Cardiac septum (tissue), 1 donor: ENCODE measurements at places on chromosomes 7 and 10.
A peak's percentile ranks its signal among the peaks of the same experiment; 100 is the strongest.

DNA sequence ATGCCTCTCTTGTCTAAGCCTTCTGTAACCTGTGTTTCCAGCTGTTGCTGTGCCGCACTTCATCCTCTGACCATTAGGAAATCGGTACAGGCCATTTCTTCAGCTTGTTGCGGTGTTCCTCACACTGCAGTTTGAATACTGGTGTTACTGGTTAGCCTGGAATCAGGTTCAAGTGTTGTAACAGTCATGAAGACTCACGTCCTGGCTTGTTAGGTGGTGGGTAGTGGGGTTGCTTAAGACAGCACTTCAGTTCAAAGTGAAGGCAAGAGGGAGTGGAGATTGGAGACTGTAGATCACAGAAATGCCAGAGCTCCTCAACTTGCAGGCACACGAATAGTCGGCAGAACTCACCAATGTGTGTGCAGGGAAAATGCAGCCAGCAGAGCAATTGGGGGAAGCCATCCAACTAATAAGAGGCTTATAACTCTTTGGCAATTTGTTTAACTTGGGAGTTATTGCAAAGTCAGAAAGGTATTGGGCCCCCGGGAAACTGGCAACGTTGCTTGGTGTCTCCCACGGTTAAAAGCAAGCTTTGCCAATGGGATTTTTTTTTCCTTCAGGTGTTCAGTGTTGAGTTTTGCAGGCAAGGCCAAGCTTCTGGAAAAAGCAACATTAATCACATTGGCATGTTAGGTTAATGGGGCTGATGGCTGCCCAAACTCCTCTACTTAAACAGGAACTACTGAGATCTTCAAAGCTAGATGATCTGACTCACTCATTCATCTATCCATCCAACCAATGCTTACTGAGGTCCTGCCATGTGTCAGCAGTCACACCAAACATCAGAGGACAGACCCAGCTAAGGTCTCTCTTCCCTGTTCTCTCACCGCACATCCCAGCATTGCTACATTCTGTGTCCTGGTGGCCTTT is 380.9 kb downstream of the GATA3 start:
- DNase-seq: no peak

- DNase-seq: no peak
Measured at GRCh38 chr7:131244259-131244852, 83.3 kb upstream of the MKLN1 start.

DNA sequence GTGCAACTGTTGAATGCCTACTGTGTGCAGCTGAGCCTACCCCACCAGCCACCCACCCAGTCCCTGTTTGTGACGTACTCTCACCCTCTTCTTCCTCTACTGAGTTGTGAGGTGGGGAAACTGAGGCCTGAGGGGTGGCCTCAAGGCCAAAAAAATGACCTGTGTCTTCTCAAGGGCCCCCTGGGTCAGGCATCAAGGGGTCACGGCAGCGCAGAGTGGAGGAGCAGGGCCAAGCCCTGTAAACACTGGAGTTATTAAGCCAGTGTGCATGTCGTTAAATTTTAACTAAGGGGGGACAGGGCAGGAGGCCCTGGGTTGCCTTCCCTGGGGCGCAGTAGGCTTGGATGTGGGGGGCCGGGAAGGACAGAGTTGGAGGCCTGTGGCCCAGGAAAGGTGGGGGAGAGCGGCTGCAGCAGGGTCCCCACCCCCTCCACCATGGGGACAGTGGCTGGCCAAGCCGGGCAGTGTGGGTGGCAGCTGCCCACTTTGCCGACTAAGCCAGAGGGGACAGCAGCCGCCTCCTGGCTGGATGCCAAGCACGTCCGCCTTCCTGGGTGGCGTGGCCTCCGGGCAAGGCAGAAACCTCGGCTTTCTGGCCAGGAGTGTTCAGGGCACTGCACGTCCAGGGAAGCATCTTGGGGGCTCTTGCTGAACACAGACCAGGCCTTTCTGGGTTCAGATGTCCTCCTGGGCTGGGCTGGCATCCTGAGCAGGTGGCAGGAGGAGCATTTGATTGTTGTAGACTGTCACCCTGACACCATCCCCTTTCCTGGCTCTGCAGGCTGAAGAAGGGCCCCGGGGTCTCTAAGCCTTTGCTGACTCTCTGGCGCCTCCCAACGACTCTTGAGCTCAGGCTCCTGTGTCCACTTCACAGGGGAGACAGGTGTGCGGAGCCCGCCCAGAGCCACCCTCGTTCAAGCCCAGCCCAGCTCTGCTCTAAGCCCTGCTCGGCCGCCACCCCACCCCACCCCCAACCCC is 1.9 kb downstream of the SLC29A4 start:
- DNase-seq: no peak

DNA sequence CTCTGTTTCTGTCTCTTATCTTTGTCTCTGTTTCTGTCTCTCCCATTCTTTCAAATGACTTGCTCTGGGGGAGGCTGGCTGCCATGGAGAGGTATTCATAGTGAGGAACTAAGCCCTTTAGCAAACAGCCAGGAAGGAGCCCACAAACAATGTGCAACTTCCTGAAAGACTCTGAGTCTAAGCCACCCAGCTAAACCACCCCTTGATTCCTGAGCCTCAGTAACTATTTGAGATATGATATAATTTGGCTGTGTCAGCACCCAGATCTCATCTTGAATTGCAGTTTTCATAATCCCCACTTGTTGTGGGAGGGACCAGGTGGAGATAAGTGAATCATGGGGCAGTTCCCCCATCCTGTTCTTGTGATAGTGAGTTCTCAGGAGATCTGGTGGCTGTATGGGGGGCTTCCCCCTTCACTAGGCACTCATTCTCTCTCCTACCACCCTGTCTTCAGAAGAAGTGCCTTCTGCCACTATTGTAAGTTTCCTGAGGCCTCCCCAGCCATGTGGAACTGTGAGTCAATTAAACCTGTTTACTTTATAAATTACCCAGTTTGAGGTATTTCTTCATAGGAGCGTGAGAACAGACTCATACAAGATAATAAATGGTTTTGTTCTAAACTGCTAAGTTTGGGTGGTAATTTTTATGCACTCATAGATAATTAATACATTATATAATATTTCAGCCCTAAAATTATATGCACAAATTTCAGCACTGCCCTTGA is 121.2 kb upstream of the FOXP2 start:
- no peak for DNase-seq

DNA sequence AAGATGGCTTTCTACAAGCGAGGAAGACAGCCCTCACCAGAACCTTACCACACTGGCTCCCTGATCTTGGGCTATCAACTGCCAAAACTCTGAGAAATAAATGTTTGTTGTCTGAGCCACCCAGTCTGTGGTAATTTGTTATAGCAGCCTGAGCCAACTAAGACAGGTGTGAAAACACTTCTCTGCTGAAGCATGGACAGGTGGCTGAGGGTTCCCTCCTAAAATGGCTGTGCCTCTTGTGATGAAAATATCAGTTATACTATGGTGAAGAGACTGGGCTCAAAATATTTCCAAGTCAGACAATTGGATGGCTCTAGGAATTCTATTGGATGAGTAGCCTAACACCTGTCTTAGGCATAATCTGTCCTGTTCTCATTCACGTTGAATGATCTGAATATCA is 78.1 kb downstream of the CDK1 start:
- DNase-seq: no peak

DNA sequence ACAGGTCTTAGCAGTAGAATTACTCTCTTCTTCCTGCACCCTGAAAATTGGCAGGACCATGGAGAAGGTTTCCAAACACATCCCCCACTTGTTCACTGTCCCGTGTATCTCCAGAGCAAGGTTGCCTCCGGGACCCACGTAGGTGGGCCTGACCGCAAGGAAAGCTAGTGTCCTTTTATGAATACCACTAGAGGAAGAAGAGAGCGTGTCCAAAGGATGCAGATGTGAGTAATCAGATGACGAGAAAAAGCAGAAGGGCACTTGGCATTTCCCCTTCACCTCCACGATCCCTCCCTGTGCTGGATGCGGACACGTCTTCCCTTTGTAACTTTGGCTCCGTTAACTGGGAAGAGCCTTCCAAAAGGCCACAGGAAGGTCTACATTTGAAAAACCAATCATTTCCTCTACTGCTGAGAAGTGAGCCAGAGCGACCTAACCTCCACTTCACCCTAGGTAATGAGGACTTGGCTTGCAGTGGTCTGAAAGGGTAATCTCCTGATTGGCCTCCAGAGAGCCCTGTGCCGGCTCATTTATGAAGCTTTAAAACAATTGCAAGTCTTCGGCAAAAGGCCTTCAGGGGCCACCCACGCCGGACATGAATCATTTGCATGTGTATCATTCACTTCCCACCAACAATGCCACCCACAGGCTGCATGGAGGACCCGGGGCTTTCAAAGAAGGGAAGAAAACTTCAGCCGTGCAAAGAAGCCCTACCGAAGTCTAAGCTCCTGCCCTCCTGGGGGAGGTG is 55.4 kb downstream of the LYZL1 start:
- DNase-seq: no peak

DNA sequence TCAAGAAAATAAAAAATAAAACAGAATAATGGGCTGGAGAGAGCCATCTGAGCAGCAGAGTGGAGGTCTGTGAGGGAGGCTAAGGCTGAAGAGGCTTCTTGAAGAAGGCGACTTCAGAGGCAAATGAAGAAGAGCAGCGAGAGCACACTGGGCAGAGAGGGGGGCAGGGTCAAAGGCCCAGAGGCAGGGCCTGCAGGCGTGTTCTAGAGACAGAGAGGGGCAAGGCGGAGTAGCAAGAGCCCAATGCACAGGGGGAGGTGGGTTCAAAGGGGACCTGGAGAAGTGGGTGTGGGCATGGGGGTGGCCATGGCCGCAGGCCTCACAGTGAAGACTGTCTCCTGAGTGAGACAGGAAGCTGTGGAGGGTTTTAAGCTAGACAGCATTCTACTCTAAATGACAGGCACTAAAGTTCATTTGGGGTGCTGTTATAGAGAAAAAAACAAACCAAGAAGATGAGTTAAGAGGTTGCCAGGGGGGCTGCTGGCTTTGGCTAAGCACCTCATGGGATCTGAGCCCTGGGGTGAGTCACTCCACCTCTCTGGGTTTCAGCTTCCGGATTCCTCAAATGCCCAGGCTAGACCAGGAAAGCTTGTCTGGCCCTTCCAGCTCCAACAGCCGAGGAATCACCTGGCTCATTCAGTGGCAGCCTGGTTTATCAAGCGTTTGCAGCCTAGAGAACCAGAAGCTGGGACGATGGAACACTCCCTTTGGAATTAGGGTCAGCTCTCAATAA is 81.7 kb downstream of the DLG5 start:
- no peak for DNase-seq

DNA sequence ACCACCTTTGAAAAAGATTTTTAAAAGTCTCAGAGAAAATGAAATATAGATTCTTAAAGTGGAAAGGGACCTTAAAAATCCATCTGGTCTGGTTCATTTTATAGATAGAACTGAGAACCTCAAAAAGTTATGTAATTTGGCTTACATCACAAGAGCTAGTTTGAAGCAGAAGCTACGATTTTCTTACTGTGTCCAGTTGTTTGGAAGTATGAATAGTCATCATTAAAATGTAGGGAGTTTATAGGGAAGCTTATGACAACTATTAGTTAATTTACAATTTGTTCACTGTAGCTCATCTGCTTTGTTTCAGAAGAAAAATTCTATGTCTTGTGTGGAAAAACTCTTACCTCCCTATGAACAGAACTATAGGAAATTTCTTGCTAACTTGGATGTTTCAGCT is 26.9 kb downstream of the ZEB1 start:
- DNase-seq: no peak

DNA sequence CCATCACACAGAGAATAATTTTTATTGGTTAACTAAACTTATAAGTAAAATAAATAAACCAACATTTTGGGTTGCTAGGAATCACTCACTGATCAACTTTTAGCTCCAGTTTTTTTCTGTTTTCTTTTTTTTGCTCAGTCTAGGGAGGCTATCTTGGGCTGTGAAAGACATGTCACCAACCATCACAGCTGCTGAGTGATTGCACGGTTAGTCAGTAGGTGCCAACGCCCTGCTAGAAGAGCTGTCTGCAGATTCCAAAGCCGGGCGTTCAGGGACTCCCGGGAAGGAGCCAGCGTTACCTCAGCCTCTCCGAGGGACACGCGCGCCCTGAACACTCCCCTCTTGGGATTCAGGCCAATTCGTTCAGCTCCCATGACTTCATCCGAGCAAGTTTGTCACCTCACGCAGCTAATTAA is 604 bp upstream of the STAM start:
- peak; percentile 85 for DNase-seq

DNA sequence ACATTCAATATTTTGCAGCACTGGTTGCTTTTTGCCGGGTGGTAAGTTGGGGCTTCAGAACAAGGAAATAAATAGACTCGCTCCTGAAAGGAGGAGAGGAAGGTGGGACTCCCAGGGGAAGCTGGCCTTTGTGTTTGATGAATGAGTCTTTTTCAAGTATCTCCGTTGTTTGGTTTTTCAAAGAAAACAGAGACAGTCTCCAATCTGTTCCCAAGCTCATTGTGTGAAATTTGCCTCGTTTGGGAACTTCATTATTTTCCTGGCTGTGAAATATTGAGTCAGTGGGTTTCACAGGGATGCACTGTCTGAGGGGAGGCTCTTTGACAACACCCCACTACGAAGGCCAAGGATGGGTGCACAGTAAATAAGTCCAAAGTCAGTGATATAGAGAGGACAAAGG is 38.7 kb upstream of the KIAA1217 start:
- DNase-seq: no peak

GRCh38 chr7:112452102-112452888 is 2.0 kb downstream of the IFRD1 start:
- no peak for DNase-seq

DNA sequence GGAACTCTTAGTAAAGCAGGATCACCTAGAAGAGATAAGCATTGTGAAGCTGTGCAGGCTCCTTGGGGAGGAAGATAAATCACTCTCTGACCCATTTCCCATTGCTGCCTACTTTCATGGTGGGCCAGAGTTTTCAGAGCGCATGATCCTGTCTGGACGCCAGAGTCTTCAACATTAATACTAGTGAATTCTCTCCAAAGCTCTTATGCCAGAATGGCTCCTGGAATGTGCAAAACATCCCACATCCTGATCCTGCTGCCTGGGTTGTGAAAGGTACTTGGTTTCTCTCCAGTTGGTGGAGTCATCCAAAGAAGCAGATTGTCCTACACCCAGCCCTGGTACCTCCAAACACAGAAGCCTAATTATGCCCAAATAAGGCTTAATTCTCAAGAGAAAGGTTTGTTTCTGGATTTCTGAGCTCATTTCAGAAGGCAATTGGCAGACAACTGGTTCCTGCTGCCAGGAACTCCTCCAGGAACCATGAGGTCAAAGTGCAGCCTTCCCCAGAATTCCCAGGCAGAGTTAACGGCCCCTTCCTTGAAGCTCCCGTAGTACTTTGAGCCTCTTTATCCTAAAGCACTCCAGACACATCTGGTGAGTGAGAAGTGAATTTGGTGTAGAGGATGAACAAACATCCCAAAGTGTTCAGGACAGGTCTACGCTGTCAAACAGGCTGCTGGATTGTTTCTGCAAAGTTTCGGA is 495.2 kb downstream of the PLXNA4 start:
- no peak for DNase-seq

DNA sequence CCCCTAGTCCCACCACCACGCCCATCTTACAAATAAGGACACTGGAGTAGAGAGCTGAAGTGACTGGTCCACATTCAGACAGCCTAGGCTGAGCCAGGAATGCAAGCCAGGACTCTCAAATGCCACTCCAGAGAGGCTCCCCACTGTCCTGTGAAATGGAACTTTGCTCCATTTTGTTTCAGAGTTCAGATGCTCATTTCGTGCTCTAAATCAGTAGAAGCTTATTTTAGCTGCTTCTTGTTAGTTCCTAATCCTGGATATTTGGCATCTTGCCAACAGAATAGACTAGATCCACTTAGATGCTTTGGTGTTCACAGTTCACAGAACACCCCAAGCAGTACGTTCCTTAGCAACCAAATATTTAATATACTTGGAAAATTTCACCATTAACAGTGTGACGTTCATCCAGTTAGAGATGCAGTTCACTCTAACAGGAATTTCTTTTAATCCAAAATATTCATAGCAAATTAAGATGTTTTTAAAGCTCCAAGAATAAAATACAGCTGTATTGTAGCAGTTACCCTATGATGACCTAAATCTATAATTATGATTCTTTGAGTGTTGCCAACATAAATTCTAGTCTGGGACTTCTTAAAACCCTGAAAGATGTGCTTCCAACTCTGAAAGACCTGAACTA is 7.3 kb downstream of the MMP21 start:
- DNase-seq: no peak
